ENCODE measurements at places on chromosomes 7 and 10. TPM values are rescaled to one million over a fixed set of nuclear protein-coding genes. Genes with fewer than 3 reads are reported as not detected.

GRCh38 chr10:62196528-62196927, 72.1 kb downstream of the RTKN2 start:
- no peak for DNase-seq

GRCh38 chr10:70477661-70478162, 855 bp upstream of the PALD1 start:
- peak; percentile 82 for DNase-seq

GRCh38 chr7:32326078-32326477, 164.1 kb downstream of the LSM5 start:
- DNase-seq, result no peak

DNA sequence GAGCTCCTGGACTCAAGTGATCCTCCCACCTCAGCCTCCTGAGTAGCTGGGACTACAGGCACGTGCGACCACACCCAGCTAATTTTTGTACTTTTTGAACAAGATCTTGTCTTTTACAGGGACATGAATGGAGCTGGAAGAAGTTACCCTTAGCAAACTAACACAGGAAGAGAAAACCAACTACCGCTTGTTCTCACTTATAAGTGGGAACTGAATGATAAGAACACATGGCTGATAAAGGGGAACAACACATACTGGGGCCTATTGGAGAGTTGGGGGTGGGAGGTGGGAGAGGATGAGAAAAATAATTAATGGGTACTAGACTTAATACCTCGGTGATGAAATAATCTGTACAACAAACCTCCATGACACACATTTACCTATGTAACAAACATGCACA, 70.9 kb upstream of the INHBA start:
- no peak for DNase-seq

ZNF727 gene
- 0.29 TPM for total RNA-seq

GRCh38 chr10:62005687-62006086, 104.2 kb downstream of the ARID5B start:
- no peak for DNase-seq

DNA sequence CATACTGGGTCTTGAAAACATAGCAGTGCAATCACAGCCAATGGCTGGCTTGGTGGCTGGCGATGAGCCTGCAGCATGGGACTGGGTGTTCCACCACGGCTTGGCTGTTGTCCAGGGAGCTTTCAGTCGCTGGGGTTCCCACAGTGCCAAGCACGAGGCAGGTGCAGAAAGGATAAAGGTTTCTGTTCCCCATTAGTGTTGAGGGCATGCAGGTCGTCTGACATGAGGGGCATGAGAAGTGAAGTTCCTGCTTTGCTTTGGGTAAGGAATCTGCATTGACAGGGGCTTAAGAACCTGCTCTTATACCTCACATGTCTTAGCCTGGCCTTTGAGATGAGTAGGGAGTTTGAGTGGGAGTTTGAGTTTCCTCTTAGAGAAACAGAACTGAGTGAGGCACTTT, 9.0 kb upstream of the CFTR start:
- DNase-seq, result no peak

DNA sequence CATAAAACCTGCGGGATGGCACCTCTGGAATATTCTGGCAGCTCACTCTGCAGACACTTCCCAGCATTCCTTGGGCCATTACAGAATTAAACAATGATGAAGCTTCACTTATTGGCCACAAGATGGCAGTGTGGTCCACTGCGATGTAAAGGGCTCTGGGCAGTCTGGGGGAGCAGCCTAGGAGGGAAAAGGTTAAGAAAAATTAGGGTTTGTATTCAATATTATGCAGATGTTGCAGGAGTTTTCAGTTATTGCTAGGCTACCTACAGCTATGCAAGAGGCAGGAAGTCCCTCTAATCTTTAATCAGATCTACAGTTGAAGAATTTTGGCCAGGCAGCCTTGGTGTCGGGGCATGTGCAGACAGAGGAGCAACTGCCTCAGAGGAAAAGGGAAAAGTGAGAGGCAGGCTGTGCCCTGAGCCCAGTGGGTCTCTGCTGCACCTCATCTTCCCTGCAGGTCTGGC, 233.2 kb upstream of the PRSS1 start:
- DNase-seq, result peak; percentile 56
